ENCODE measurements at places on chromosomes 16 and 17.

- no peak for DNase-seq
These were observed 10.0 kb upstream of the SKAP1 start for GRCh38 chr17:48439875-48440505.

DNA sequence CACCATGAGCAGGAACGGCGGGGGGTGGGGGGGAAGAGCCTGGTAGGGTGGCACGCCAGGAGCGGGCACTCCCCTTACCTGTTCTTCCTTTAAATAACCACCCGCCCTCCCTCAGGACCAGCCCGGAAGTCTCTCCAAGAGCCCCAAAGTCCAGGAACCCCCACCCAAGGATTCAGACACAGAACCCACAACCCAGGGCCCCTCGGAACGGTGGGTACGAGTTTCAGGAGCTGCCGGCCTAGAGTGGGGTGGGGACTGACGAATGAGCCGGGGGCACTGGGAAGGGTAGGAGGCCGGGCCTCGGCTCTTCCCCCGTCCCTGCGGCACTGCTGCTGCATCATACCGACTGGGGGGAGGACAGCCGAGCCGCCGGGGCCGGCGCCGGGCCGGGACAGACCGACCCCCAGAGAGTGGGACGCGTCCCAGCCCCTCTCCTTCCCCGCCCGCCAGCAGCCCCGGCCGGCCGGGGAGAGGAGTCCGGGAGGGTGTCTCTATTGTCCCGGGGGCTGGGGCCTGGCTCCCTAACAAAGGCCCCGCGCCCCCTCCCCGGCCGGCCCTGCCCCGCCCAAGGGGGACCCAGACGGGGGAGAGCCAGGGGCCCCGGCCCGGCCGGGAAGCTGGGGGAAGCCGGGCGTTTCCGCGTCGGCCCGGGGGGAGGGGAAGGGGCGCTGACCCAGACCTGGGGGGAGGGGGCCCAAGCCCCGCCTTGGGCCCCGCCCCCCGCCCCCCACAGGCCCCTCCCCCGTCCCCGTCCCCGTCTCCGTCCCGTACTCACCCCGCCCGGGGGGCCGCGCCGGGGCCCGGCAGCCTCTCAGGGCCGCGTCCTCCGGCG lies 747 bp downstream of the ATXN7L3 start:
- no peak for DNase-seq

GRCh38 chr17:50986989-50987660 lies 121.0 kb upstream of the TOB1 start:
- no peak for DNase-seq

- no peak for DNase-seq
These were observed 19.7 kb downstream of the DPEP1 start for GRCh38 chr16:89633064-89633631.

DNA sequence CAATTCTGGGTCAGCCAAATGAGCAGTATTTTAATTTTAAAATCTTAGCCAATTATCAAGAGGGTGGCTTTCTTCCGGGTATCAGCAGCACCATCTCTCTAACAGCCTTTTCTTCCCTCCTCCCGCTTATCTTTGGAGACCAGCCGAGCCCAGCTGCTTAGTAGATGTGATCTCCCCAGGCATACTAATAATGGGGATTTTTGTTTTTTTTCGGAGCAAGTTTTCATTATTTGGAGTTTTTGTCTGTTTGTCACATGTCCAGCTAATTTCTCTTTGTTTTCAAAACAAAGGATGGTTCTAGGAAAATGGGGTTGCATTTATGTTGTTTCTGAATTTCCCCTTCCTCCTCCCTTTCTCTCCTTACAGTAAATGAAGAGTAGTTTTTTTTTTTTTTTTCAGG lies 170.5 kb upstream of the MPHOSPH6 start:
- DNase-seq: no peak

DNA sequence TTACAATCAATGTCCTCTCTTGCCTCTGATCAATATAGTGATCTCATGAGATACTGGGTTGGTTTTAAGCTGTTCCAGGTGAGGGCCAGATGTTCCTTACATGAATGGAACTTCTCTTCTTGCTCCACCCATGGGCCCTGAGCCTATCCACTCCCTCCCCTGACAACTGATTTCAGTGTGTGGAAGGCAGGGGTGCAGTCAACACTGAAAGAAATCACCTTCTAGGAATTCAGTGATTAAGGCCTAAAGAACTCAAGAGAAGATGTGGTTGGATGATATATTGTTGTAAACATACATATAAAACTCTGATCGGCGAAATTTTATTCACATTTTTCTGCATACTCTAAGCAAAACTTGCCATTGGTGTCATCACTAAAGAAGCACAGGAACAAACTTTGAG lies 6.7 kb upstream of the GOSR2 start:
- DNase-seq: no peak

DNA sequence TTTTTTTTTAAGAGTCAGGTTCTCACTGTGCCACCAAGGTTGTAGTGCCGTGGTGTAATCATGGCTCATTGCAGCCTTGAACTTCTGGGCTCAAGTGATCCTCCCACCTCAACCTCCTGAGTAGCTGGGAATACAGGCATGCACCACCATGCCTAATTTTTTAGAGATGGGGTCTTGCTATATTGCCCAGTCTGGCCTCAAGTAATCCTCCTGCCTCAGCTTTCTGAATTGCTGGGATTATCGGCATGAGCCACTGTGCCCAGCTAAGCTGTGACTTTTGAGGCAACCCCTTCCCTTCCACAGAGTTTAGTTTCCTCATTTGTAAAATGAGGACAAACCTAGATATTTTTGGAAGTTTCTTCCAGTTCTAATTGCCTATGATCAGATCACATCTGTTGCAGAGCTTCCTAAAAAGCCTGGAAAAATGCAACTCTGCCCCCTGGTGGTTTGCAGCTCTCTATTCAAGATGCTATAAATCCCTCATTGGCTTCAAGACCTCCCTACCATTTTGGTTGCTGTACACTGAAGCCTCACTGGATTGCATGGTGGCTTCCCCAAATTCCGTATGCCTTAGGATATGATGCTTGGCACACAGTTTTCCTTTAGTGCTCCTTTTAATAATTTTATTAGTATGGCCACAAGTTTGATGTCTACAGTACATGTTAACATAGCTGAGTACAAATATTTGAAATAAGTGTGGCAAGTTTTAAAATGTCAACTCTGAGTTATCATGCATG lies 19.3 kb downstream of the GDE1 start:
- DNase-seq: peak; percentile 63

- peak; percentile 19 for DNase-seq
These were observed 544.5 kb upstream of the CDH11 start for GRCh38 chr16:65666132-65666941.

GRCh38 chr17:41717408-41718286 lies 5.5 kb downstream of the GAST start:
- peak; percentile 70 for DNase-seq

DNA sequence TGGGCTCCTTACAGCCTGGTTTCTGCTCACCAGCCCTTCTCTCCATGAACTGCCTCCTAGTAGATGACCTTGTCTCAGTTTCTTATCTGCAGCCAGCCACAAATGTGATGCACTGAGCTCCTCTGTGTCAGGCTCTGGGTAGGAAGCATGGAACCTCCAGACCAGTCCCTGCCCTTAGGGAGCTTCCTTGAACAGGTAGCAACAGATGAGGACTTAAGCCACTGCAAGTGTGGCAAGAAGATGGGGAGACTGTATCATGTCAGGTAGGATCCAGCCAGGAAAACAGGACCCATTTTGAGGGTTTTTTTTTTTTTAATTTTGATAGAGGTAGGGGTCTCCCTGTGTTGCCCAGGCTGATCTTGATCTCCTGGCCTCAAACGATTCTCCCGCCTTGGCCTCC lies 5.3 kb upstream of the MAP3K14 start:
- no peak for DNase-seq

GRCh38 chr17:12859520-12859919 lies 70.2 kb downstream of the ARHGAP44 start:
- no peak for DNase-seq

DNA sequence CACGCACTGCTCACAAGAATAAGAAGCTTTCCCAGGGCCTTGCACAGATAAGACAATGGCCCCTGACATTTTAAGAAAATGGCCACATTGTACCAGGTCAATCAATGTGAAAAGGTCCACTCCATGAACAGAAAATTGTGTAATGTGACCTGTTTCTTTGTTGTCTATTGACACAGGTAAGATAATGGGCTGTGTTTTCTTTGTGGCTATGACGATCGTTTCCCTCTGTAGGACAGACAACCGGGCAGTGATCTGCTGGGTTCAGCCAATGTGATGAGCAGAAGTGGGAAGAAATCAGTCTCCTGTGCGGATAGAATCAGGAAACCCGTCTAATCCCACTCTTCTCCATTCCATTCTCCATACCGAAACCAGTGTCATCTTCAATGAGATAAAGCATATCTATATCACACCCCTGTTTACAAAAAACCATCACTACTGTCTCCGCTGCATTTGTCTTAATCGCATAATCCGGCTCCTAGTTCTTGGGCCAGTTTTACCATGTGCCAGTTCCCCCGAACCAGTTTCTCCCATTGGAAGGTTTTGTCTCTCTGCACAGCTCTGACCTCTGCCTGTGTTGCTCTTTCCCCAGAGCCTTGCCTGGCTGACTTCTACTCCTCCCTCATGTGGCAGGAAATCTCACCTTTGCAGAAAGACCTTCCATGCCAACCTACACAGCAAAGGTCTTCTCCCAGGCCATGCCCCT lies 66.9 kb upstream of the ATF7IP2 start:
- DNase-seq: no peak

GRCh38 chr17:75555679-75556153 lies 30.2 kb downstream of the LLGL2 start:
- DNase-seq: no peak

DNA sequence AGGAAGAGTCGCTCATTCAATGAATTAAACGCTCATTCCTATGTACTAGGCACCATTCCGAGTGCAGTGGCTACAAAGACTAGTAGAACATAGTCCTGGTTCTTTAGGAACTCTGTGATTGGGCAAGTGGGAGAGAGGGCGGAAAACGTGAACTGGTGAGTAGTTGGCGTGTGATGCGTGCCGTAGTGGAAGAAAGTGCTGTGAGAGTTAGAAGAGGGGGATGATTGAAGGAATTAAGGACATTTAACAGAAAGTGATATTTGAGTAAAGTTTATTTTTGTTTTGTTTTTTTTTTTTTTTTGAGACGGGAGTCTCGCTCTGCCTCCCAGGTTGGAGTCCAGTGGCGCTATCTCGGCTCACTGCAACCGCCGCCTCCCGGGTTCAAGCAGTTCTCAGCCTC lies 7.9 kb upstream of the SLFN14 start:
- DNase-seq: peak; percentile 33

DNA sequence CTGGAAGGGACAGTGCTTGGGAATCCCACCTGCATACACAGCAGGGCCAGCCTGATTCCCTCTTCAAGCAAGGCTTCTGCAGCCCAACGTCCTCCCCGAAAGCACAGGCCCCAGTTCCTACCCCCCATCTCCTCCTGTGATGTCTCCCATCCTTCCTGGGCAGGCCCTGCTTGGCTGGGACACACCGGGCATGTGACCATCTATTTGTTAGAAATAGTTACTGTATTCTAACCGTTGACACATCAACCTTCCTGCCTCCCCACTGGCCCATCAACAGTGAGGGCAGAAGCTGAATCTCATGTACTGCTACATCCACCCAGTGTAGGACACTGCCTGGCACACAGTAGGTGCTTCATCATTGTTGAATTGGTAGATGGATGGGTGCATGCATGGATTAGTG lies 10.7 kb downstream of the PRR29 start:
- DNase-seq: no peak

DNA sequence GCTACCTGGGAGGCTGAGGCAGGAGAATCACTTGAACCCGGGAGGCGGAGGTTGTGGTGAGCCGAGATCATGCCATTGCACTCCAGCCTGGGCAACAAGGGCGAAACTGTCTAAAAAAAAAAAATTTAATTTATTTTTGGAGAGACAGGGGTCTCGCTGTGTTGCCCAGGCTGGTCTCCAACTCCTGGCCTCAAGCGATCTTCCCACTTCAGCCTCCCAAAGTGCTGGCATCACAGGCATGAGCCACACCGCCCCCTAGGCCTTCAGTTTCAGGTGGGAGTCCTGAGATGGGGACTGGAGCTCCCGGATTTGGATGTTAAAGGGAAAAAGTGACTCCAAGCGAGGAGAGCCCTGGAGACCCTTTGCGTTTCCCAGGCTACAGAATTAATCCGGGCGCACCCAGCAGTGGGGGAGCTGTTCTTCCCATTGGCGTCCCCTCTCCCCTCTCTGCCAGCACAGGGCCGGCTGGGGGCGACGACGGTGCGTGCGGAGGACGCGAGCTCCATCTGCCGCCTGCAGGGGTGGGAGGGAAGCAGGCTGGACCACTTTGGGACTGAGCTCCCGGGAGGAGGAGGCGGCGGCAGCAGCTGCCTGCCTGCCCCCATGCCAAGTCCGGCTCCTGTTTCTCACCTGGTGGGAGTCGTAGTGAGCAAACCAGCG lies 49.3 kb upstream of the USP7 start:
- peak; percentile 81 for DNase-seq

GRCh38 chr17:83144421-83145357 lies 65.3 kb downstream of the METRNL start:
- no peak for DNase-seq

- DNase-seq: no peak
These were observed 40.4 kb upstream of the HELZ start for GRCh38 chr17:67285360-67285759.

DNA sequence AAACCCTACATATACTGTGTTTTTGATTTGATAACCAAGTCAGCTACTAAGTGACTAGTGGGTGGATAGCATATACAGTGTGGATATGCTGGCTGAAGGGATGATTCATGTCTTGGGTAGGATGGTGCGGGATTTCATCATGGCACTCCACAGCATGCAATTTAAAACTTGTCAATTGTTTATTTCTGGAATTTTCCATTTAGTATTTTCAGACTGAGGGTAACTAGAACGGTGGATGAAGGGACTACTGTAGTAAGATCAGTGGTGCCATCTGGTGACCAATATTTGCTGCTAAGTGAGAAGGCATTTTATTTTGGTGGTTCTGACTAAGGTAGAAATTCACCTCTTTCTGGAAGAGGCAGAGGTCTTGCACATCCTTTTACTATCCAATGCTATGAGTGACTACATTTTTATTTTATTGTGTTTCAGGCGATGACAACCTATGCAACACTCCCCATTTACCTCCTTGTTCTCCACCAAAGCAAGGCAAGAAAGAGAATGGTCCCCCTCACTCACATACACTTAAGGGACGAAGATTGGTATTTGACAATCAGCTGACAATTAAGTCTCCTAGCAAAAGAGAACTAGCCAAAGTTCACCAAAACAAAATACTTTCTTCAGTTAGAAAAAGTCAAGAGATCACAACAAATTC lies 3.1 kb downstream of the CDC6 start:
- no peak for DNase-seq

DNA sequence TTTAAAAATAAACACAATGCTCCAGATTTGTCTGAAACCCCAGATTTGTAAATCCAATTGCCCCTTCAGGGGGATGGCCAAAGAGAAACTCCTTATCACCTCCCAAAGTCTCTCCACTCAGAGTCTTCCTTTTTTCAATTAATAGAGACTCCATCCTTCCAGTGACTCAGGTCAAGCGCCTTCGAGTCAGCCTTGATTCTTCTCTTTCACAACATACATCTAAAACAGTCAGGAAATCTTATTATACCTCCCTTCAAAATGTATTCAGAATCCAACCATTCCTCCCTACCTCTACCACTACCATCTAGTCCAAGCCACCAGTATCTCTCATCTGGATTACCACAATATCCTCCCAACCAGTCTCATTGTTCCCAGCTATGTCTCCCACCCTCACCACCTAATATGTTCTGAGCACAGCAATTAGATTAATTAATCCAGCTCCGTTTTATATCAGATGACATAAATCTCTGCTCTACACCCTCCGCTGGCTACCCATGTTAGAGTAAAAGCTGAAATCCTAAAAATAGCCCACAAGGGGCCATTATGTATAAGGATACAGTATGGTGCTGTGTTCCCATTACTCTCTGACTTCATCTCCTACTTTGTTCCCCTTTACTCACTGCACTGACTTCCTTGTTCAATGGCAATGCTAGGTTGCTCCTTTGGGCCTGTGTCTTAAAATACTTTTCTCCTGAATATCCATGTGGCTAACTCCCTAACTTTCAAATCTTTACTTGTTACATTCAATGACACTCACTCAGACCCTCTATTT lies 11.8 kb downstream of the SIAH1 start:
- DNase-seq: no peak

All from ELF-1 (cell line).